ENCODE measurements at places on chromosomes 12 and 14. TPM values are rescaled to one million over a fixed set of nuclear protein-coding genes. Genes with fewer than 3 reads are reported as not detected.

The SPATA7 gene
- 6.5 TPM for total RNA-seq

The MORN3 gene
- 0.70 TPM for total RNA-seq

The ATP23 gene
- total RNA-seq = 3.4 TPM

GRCh38 chr12:27523305-27523641 is 733 bp upstream of the PPFIBP1 start:
- DNase-seq = no peak
- H3K4me3 ChIP-seq = peak overlapping the region; percentile 93
- peak overlapping the region; percentile 97 for H3K27ac ChIP-seq
- peaks cover 21% of the 10 kb centered on the region for H3K4me1 ChIP-seq
- H3K36me3 ChIP-seq = no peaks in the 10 kb centered on the region

GRCh38 chr14:68297876-68298468 is 478.4 kb downstream of the RAD51B start:
- H3K27me3 ChIP-seq = no peaks in the 10 kb centered on the region
- no peak overlapping the region for H3K4me3 ChIP-seq
- H3K27ac ChIP-seq = no peak overlapping the region
- no peak for DNase-seq

DNA sequence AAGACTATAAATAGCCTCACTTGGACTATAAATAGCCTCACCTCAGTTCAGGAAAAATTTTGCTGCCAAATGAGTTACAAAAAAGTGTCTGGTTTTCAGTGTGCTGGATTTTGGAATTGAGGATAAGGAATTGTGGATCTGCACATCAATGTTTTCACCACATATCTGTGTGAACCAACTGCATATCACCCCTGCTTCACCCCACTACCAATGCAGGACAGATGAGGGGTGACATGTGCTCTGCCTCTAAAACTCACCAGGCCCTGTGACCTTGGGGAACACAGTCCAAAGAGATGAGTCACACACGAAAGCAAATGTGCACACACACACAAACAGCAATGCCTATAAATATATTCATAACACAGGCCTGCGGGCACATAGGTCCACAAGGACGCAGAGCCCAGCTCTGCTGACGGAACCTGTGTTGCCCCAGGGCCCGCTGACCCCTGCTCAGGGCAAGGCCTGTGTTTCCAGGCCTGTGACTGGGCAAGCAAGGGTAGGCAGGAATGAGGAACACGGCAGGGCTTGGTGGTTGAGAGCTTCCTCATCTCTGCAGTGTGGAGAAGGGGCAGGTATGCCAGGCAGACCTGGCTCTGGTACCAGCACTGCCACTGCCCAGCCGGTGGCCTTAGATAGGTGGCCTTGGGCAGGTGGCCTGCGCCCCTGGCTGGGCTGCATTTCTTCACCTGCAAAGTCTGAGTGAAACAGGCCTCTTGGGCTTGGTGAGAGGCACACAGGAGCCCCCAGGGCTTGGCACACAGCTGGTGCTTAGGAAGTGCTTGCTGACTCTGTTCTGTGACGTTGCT is 82.4 kb downstream of the ARL6IP4 start:
- no peaks in the 10 kb centered on the region for H3K36me3 ChIP-seq
- no peaks in the 10 kb centered on the region for H3K27me3 ChIP-seq
- peaks cover 11% of the 10 kb centered on the region for H3K4me1 ChIP-seq
- H3K27ac ChIP-seq = no peak overlapping the region

DNA sequence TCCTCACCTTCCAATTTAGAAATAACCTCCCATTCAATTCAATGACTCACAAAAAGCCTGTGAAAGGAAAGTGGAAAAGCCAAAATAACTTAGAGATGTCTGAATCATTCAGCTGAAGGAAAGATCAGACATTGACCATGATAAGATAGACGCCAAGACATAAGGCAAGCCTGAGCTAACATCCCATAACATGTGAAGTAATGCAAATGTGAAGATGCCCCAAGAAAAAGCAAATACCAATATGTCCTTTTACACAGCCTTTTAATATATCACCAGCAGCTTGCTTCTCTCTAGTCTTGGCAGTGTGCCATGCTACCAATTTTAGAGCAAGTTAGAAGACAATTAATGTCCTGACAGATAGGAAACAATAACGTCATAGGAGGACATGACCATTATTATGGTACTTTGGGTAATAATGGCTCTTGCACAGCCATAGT is 2.4 kb upstream of the NUMB start:
- H3K36me3 ChIP-seq = no peaks in the 10 kb centered on the region
- H3K4me1 ChIP-seq = peaks cover 43% of the 10 kb centered on the region
- peak; percentile 80 for DNase-seq
- H3K27ac ChIP-seq = peak overlapping the region; percentile 26

GRCh38 chr12:96238336-96239047 is 44.3 kb downstream of the ELK3 start:
- H3K36me3 ChIP-seq = no peaks in the 10 kb centered on the region
- no peak overlapping the region for H3K4me3 ChIP-seq
- no peaks in the 10 kb centered on the region for H3K27me3 ChIP-seq
- peak overlapping the region; percentile 33 for H3K27ac ChIP-seq
- peaks cover 60% of the 10 kb centered on the region for H3K4me1 ChIP-seq

All from astrocyte (in vitro differentiated cells and primary cell).